ENCODE measurements at places on chromosomes 7 and 10.

DNA sequence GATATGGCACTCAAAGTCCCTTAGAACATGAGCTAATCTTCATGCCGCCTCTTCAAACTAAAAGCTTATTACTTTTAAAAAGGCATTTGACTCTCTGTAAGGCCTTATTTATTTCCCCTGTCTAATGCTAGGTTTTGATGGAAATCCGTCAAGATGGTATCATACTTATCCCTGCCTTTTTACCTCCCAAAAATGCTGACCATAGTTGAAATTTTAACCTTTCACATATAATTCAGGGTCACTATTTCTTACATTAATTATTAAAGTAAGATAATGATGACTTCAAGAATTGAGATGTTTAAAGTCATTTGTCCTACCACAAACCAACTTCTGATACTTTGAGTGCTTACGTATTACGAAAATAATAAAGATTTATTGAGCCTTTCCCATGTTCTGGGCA lies 12.3 kb upstream of the OSBPL3 start:
- DNase-seq = no peak

GRCh38 chr10:31343551-31343950 lies 24.5 kb downstream of the ZEB1 start:
- no peak for DNase-seq

- DNase-seq = peak; percentile 41
Measured at GRCh38 chr7:100132697-100133151, 6.0 kb downstream of the MBLAC1 start.

DNA sequence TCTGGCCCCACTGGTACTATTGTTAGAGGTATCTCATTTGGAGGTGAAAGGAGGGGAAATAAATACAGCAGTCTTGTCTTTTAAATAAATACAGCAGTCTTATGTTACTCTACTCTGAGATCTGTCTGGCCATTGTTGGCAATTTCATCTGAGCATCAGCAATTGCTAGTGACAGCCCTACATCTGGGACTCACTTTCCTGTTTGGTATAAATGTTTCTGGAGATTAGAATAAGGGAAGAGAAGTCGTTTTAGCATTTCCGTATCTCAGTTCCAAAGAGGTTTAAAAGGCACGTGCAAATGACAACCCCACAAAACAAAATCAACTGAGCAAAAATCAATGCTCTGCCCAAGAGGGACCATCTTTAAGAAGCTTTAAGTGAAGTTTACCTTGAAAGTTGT lies 18.1 kb upstream of the CNNM2 start:
- no peak for DNase-seq

GRCh38 chr7:132051311-132051710 lies 494.9 kb upstream of the PODXL start:
- DNase-seq = no peak

- no peak for DNase-seq
Measured at GRCh38 chr7:116041615-116042014, 11.1 kb upstream of the TFEC start.

- no peak for DNase-seq
Measured at GRCh38 chr10:132595854-132596253, 58.3 kb downstream of the INPP5A start.

DNA sequence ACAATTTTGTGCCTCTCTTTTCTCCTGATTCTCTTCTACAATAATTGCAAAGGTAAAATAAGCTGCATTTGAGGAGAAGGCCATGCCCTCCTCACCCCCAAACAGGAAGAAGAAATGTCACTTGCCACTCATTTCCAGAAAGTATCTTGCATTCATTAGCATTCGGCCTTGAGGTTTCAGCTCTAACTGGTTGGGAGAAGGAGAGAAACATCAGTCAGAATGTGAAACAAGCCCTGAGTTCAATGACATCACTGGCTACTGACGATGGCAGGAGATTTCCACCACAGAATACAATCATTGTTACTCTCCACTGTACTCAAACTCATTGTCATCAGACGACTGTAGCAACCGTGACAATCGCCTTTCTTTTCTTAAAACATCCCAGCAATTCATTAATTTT lies 72.8 kb downstream of the PRKCQ start:
- no peak for DNase-seq

- DNase-seq = no peak
Measured at GRCh38 chr10:78053211-78053868, 19.7 kb downstream of the RPS24 start.

DNA sequence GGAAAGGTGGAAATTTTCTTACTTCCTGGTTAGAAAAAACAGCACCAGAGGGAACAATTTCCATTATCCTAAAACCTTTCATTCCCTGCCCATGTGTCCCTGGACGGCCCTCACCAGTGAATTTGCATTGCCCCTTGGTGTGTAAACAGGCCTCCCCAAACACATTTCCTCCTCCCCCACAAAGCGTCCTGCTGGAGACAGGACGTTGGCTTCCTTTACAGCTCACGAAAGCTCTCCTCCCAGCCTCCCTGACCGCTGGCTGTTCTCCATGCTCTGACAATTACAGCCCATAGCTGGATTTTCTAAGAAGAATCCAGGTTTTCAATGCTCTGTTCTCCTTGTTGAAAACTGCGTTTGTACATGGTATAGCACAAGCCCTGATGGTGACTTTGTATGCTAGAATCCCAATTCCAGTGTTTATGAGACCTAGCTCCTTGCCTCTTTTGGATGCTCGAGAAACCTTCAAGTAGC lies 724.2 kb upstream of the CELF2 start:
- no peak for DNase-seq

- DNase-seq = no peak
Measured at GRCh38 chr10:122115874-122116273, 126.9 kb downstream of the TACC2 start.

GRCh38 chr10:129344103-129344502 lies 122.9 kb upstream of the MGMT start:
- no peak for DNase-seq

- DNase-seq = no peak
Measured at GRCh38 chr7:37357637-37357996, 91.0 kb downstream of the ELMO1 start.

GRCh38 chr7:17681965-17682364 lies 258.3 kb downstream of the SNX13 start:
- DNase-seq = no peak

DNA sequence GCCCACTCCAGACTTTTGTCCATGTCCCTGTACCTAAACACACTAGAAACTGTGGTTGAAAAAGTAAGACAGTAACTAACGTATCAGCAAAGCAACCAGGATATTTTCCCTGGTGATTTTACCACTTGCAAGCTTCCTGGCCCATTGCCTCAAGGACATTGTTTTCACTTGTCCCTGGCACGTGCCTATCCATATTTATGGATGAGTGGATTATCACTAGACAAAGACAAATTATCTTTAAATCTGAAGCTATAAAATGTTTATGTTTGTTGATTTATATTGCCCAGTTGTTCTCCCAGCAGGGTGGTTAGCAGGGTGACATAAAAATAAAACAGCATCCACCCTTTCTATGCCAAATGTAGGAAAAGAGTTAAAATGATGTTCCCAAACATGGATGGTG lies 93.2 kb upstream of the STEAP1 start:
- no peak for DNase-seq

DNA sequence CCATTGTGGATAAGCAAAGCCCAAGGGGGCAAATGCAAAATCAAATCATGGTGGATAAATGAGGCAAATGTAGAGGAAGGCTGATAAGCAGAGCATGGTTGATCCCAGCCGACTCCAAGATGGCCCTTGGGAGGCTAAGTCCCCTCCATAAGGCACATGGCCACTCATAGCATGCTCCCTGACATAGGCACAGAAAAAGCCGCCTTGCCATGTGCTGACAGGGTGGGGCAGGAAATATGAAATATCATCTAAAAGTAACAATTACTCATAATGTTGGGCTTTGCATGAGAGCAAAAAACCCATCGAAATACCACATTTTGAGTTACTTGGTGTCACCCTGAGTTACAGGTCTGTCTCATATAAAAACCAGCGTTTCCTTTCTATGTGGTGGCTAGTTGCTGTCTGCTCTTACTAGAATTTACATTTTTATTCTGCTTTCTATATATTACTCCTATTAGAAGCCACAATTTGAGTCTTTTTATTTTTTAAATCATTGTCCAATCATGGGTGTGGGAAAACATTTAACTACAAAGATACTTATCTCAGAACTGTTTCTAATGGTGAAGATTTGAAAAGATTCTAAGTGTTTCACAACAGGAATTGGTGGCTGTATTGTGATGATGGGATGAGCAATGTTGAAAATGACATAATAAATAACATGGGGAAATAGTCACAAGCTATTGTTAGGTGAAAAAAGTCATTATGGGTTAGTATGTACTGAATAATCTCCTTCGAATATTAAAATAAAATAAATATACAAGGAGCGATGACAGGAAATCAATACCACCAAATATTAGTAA lies 102.7 kb downstream of the CUBN start:
- DNase-seq = no peak

DNA sequence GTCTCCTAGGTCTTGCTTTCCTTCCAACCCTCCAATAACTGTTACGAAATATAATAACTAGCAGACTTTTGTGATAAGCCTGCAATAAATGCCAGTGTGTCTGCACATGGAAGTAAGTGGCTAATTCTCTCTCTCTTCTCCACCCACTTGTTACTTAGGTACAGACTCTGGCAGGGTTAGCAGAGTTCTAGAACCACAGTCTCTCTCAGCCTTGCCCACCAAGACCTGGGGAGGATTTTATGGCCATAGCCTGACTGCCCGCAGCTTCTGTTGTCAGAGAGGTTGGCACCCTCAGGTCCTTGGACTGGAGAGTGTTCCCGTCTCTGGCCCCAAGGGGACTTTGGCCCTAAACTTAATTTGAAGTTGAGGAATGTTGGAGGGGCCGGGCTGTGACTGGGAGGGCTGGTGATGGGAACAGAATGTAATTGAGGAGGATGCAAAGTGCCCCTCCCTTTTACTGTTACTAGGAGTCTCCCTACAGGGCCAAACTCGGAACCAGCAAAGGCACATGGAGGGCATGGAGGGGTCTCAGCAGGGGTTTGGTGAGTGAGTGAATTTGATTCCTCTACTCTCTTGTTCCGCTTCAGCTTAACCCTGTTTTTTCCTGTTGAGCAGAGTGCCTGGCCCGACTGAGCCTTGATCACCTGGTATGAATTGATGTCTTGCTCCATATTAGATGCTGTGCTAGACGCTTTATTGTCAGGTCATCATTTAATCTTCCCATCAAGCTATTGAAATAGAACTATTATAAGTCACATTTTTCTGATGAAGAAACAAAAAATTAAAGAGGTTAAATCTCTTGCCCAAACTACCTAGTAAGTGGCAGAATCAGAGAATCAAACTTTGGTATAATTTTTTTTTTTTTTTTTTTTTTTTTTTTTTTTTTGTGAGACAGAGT lies 37.0 kb upstream of the LCOR start:
- no peak for DNase-seq

GRCh38 chr7:3436112-3436511 lies 135.1 kb downstream of the SDK1 start:
- no peak for DNase-seq

GRCh38 chr7:50957855-50958254 lies 175.2 kb upstream of the GRB10 start:
- DNase-seq = no peak

- no peak for DNase-seq
Measured at GRCh38 chr10:119770928-119771327, 45.1 kb downstream of the INPP5F start.

GRCh38 chr10:91479583-91479982 lies 69.4 kb downstream of the HECTD2 start:
- DNase-seq = no peak

GRCh38 chr7:149147752-149148653 lies 750 bp downstream of the ZNF398 start:
- peak; percentile 32 for DNase-seq

GRCh38 chr7:77918676-77919075 lies 120.1 kb downstream of the PHTF2 start:
- no peak for DNase-seq

DNA sequence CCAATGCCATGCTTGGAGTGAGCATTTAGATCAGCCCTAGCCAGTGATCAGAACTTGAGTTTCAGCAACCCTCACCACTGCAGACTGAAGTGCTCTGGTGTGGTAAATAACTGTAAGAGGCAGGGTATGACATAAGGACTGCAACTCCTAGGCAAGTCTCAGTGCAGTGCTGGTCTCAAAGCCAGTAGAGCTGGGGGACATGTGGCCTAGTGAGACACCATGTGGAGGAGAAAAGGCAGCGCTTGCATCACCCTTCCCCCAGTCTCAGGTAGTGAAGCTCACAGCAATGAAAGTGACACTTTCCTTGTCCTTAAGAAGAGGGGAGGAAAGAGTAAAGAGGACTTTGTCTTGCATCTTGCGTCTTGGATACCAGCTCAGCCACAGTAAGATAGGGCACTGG lies 386.8 kb upstream of the POT1 start:
- peak; percentile 61 for DNase-seq

GRCh38 chr7:98178762-98179490 lies 32.3 kb upstream of the BHLHA15 start:
- no peak for DNase-seq

DNA sequence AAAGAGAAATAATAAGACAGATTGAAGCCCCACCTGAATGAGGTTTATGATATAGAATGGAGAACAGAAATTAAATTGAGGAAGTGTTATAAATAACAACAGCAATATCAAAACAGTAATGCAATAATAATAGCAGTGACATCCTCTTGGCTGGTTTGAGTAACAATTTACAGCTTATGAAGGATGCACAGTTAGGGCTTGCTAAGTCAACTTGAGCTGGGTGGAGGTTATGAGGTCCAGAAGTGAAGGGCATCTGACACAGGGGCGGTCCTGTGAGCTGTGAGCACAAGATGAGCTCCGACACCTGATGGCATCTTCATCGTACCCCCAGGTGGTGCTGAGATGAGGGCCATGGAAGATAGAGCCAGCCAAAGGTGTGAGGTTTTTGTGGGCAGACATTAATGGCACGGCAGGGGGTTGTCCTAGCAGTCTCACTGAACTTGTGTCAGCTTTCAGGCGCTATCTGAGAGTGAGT lies 30.5 kb downstream of the ARHGAP22 start:
- DNase-seq = no peak

- no peak for DNase-seq
Measured at GRCh38 chr10:61662794-61663259, at the start of gene CABCOCO1. CABCOCO1 (plus strand) TSS chr10:61662929; CDS start chr10:61662973, 44 bp downstream.

DNA sequence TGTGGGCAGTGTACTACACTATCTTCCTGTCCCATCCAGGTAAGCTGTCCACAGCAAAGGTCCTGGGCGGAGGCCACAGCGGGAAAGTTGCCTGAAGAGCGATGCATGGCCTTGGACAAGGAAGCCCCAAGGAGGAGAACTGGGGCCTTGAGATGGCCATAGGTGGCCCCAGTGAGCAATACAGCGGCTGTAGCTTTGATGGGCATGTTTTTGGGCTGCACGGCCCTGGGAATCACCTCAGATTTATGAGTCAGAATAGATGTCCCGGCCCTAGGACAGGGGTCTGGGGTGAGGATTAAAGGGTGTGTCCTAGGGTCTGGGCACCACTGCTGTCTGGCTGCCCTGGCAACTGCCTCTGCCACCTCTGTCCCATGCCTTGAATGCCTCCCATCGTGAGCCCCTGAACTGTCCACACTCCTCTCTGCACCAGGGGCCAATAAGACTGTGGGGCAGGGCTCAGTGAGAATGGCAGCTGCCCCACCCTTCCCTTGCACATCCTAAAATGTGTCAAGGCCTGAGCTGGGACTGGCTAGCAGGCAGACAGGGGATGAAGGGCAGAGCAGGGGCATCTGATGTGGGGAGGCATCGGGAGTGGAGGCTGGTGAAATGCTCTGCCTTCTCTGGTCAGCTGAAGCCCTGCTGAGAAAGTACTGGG lies 9.4 kb upstream of the IRF5 start:
- no peak for DNase-seq

- DNase-seq = no peak
Measured at GRCh38 chr7:48052748-48053147, 17.4 kb downstream of the C7orf57 start.

Measured in GDM1 (cell line).